Subcutaneous preadipocyte (primary cell): ENCODE measurements at places on chromosomes 11 and 22. TPM values are rescaled to one million over a fixed set of nuclear protein-coding genes. Genes with fewer than 3 reads are reported as not detected.

Gene KRTAP5-2
- total RNA-seq: not detected in 2 replicates

Gene FOLR3
- 0.39 and 1.1 TPM in 2 replicates for total RNA-seq

Gene CTSF
- 5.3 and 15.4 TPM in 2 replicates for total RNA-seq

Gene EWSR1
- 168 and 217 TPM in 2 replicates for total RNA-seq

Gene MRGPRE
- total RNA-seq: 0.20 and 0.73 TPM in 2 replicates

Gene MUC2
- total RNA-seq: not detected in 2 replicates

Gene SIK3
- total RNA-seq: 15.4 and 23.1 TPM in 2 replicates

Gene NTM
- 2.6 and 6.5 TPM in 2 replicates for total RNA-seq

Gene NOX4
- total RNA-seq: 0.20 and 0.37 TPM in 2 replicates

Gene CASTOR1
- total RNA-seq: 2.3 and 2.9 TPM in 2 replicates

Gene SLC29A2
- total RNA-seq: 0.37 and 0.39 TPM in 2 replicates

Gene TMX2
- total RNA-seq: 67.2 and 80.3 TPM in 2 replicates

Gene ZP1
- 0.37 and 0.98 TPM in 2 replicates for total RNA-seq

Gene TTC36
- total RNA-seq: 0.20 TPM in 1 of 2 replicates, not detected in the other

Gene APLNR
- total RNA-seq: not detected in 2 replicates

Gene YWHAH
- total RNA-seq: 81.2 and 109 TPM in 2 replicates

Gene CLMP
- 162 and 189 TPM in 2 replicates for total RNA-seq

Gene TP53I11
- 5.5 and 13.2 TPM in 2 replicates for total RNA-seq

Gene CRACR2B
- total RNA-seq: 0.37 and 0.78 TPM in 2 replicates

Gene TMEM138
- 23.1 and 25.6 TPM in 2 replicates for total RNA-seq

Gene CFAP300
- total RNA-seq: 2.2 and 5.1 TPM in 2 replicates

Gene TRPT1
- total RNA-seq: 28.7 and 29.9 TPM in 2 replicates

Gene PKP3
- total RNA-seq: 1.8 and 2.5 TPM in 2 replicates

Gene LIF
- total RNA-seq: 1.5 and 3.1 TPM in 2 replicates

Gene LYVE1
- 0.37 TPM in 1 of 2 replicates, not detected in the other for total RNA-seq

Gene ELFN2
- total RNA-seq: 0.59 TPM in 1 of 2 replicates, not detected in the other

Gene APOA4
- total RNA-seq: not detected in 2 replicates

Gene E2F8
- 0.39 and 0.73 TPM in 2 replicates for total RNA-seq

Gene TRIM29
- 0.20 and 1.1 TPM in 2 replicates for total RNA-seq

Gene BIRC3
- total RNA-seq: 0.37 and 1.4 TPM in 2 replicates
